ENCODE measurements at places on chromosomes 3 and 15. TPM values are rescaled to one million over a fixed set of nuclear protein-coding genes. Genes with fewer than 3 reads are reported as not detected.

Gene SEMA3B
- total RNA-seq, result 4.3 TPM

Gene IGDCC3
- total RNA-seq, result under 0.01 TPM

Gene B2M
- total RNA-seq, result 895 TPM

Gene PRSS50
- not detected for total RNA-seq

Gene EOMES
- not detected for total RNA-seq
